AML-193 (cell line): ENCODE measurements at places on chromosomes 7 and 10.

GRCh38 chr10:71659111-71659634, 60.4 kb downstream of the C10orf105 start:
- no peak for DNase-seq

DNA sequence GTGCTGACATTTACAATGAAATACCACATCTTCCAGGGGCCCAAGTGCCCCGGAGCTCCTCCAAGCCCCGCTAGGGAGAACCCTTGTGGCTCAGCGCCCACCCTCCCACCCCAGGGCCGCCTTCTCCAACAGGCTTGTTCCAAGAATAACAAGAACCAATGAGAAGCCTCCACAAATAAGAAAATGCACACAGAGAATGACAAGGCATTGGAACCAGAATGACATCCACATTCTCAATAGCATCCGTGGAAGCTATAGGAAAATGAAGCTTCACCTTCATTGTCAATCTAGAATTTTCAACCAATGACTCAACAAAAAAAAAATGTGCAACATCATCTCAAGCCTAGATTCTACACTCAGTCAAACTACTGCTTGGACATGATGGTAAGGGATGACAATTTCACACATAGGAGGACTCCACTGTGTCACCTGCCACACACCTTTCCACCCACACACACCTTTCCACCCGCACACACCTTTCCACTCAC, 50.4 kb upstream of the PPP2R2D start:
- no peak for DNase-seq

DNA sequence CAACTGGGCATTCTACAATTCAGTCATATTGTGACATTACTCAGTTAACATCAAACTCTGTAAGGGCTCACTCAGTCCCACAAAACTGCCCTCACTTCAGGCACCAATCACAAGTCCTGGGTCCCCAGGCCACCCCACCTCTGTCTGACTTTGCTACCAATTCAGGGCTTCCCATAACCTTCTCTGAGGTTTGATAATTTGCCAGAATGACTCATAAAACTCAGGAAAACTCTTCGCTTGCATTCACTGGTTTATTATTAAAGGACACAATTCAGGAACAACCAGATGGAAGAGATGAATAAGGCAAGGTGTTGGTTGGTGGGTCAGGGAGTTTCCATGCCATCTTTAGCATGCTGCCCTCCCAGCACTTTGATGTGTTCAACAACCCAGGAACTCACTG, 41.3 kb downstream of the AVL9 start:
- DNase-seq = no peak

GRCh38 chr10:14543046-14543903, 212.6 kb upstream of the FRMD4A start:
- DNase-seq = no peak

GRCh38 chr7:27121684-27122076, 8.9 kb downstream of the HOXA4 start:
- no peak for DNase-seq

- DNase-seq = no peak
These were observed 196.8 kb upstream of the POT1 start for GRCh38 chr7:125126376-125126775.

DNA sequence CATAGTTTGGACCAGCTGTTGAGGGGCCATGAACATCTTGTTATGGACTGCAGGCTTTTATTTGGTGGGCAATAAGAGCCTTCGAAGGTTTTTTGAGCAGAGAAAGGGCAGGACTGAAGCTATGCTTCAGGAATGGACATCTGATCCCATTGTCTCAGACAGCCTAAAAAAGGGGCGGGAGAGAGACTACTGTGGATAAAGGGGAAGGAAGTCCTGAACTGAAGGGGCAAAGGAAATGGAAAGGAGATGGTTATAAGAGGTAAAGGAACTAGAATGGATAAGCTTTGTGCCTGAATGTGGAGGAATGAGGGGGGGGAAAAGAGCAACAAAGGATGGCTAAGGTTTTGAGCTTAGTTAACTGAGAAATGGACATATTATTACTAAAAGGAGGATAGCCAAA, 172.5 kb downstream of the SKAP2 start:
- no peak for DNase-seq

GRCh38 chr10:130022511-130023299, 58.6 kb upstream of the EBF3 start:
- DNase-seq = no peak

DNA sequence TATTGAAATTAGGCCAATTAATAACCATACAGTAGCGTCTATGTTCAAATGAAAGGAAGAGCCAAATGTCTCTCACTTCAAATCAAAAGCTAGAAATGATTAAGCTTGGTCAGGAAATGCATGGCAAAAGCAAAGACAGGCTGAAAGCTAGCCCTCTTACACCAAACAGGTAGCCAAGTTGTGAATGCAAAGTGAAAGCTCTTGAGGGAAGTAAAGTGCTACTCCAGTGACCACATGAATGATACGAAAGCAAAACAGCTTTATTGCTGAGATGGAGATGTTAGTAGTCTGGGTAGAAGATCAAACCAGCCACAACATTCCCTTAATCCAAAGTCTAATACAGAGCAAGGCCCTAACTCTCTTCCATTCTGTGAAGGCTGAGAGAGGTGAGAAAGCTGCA, 123.8 kb downstream of the TEX36 start:
- DNase-seq = no peak

DNA sequence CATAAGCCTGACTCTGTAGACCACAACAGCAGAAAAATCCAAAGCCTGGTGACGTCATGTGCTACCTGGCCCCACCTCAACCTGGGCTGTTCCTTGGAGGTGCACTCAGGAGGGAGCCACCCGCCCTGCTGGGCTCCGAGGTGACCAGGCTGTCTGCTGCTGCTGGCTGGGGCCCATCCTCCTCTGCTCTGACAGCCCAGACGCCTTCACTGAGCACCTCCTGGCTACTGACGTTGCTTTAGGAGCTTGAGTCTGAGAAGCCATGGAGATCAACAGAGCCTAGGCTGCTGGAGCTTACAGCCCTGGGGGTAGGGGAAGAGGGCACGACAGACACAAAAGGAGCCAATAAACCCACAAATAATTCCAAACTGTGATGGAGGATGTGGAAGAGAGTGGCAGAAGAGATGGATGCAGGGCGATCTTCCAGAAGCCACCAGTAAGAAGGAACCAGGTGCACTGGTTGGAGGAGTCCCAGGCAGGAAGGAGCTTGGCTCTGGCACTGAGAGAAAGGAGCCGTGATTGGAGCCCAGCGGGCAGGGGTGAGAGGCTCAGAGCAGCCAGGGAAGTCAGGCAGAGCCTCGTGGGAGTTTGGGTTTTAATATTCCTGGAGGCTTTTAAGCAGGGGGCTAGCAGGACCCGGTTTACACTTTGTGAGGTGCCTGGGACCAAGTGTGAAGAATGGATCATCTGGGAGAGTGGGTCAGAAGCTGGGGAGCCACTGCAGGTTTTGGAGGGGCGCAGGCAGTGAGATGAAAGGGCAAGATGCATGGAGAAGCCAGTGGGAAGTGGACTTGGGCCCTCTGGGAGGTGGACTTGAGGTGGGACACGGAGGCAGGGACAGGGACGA, 1.7 kb upstream of the PTPRE start:
- DNase-seq = no peak

DNA sequence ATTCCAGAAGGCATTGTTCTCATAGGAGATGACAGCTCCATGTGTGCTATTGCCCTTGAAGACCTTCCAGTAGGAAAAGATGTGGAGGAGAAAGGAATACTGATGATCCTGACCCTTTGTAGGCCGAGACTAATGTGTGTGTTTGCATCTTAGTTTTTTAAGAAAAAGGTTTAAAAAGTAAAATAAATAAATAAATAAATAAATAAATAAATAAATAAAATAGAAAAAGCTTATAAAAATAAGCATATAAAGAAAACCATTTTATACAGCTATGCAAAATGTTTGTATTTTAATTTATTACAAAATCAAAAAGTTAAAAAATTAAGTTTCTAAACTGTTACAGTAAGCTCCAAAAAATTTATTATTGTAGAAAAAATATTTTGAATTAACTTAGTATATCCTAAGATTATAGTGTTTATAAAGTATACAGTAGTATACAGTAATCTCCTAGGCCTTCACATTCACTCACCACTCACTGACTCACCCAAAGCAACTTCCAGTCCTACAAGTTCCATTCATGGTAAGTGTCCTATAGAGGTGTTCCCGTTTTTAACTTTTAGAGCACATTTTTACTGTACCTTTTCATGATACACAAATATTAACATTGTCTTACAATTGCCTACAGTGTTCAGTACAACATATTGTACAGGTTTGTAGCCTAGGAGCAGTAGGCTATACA, 435.2 kb upstream of the SEMA3A start:
- DNase-seq = no peak

DNA sequence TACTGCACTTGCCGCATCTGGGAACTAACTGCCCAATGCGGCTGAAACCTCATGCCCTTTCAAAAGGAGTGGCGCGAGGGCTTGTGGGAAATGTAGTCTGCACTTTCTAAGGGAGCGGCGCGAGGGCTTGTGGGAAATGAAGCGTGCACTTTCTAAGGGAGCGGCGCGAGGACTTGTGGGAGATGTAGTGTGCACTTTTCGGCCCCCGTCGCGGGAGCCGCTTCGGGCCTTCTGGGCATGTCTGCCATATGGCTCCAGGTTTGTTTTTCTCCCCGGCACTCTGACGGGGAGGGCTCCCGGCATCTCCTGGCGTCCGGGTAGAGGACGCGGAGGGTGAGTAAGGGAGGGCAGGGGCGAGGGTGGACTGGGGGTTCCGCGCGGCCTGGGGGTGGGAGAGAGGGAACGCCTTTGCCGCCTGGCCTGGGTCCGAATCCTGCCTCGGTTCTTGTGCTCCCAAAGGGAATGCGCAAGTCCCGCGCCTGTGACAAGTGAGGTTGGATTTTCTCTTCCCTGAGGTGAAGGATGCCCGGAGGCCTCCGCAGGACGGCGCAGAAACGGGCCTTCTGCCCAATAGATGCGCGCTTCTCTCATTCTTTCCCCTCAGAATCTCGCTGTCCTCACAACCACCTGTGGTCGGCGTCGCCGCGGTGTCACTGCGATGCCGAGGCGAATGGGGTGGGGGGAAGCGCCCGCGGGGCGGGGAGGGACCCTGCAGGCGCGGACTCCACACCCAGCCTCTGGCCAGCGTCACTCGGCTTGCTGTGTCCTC, at the start of gene ZNF37A:
ZNF37A (plus strand) TSS at position 180 of the 769 bp plus-strand sequence. CDS start 2,281 bp downstream, outside the sequence.
- DNase-seq = peak; percentile 95

DNA sequence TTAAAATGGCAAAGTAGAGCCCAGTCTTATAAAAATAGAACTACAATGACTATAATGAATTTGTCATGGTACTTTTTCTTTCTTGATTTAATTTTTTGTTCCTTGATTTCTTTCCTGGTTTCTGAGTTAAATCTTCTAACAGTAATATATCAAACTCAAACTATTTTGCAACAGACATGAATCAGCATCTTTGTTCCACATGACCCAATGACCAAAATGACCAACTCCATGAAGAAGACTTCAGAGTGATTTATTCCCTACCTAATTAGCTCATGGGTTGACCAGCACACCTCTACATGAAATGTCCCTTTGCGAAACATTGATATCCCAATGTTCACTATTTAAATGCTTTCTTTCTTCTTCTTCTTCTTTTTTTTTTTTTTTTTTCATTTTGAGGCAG, 30.9 kb downstream of the NMT2 start:
- no peak for DNase-seq

DNA sequence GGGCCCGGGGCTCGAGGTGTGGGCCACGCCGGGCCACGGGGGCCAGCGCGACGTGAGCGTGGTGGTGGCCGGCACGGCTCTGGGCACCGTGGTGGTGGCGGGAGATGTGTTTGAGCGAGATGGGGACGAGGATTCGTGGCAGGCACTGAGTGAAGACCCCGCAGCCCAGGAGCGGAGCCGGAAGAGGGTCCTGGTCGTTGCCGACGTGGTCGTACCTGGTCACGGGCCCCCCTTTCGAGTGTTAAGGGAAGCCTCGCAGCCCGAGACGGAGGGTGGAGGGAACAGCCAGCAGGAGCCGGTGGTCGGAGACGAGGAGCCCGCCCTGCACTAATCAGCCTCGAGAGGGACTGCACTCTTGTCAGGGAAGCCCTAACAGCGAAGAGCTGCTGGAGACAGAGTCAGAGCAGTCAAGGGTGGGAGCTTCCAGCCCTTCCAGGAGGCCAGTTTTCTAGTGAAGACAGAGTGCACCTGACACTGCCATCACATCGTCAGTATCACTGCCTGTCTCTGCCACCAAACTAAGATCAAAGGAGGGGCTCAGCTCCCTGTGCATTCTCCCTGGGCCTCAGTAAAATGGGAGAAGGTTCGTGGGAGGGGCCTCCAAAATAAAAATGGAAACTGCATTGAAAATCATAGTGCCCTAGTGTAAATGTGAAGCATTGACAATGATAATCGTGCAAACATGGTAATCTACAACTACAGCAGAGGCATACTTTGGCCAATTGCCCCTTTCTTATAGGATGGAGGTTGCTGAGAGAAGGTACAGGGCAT, 1.3 kb downstream of the MBLAC1 start:
- peak; percentile 12 for DNase-seq

- DNase-seq = no peak
These were observed 691.1 kb downstream of the PHTF2 start for GRCh38 chr7:78489476-78490240.

DNA sequence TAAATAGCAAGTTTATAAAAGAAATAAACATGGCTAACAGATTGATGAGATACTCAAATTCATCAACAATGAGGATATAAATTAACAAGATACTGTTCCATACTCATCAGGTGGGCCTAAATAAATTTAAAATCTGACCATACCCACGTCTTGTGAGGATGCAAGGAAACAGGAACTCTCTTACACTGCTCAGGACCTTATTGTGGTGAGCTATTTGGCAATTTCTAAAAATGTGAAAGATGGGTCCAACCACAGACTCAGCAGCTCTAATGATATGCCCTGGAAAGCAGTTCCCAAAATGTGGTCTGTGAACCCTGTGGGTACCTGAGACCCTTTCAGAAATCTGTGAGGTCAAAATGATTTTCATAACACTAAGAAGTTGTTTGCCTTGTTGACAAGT, 21.5 kb downstream of the RPP38 start:
- peak; percentile 73 for DNase-seq

DNA sequence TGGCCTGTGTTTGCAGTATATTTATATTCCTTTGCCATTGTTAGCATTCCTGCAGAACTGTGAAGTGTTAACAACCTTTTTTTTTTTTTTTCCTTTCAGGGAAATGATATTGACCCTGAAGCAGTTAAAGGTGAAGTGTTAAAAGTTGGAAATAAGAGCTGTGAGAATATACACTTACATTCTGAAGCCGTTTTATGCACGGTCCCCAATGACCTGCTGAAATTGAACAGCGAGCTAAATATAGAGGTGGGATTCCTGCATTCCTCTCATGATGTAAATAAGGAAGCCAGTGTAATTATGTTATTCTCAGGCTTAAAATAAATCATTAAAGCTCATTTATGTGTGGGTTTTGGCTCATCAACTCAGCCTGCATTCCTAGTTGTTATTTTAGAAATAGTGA, 92.8 kb upstream of the CAPZA2 start:
- no peak for DNase-seq

DNA sequence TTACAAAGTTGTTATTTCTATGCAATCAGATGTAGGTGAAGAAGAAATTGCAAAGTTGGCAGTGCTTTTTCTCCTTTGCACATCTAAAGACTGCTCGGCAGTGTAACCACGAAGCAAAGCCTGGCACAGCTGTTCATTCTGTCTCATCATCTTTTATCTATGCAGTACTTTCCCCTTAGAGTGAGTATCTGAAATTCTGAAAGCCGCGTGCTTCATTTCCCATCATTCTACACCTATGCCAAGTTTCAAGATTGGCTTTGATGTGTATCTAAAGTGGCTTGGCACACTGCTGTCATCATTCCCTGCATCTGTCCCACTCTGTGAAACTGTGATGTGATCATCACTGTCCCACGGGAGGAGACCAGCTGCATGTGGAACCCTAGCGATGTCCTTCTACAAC, 15.2 kb downstream of the SOSTDC1 start:
- DNase-seq = no peak
